ENCODE measurements at places on chromosomes 3 and 15.

DNA sequence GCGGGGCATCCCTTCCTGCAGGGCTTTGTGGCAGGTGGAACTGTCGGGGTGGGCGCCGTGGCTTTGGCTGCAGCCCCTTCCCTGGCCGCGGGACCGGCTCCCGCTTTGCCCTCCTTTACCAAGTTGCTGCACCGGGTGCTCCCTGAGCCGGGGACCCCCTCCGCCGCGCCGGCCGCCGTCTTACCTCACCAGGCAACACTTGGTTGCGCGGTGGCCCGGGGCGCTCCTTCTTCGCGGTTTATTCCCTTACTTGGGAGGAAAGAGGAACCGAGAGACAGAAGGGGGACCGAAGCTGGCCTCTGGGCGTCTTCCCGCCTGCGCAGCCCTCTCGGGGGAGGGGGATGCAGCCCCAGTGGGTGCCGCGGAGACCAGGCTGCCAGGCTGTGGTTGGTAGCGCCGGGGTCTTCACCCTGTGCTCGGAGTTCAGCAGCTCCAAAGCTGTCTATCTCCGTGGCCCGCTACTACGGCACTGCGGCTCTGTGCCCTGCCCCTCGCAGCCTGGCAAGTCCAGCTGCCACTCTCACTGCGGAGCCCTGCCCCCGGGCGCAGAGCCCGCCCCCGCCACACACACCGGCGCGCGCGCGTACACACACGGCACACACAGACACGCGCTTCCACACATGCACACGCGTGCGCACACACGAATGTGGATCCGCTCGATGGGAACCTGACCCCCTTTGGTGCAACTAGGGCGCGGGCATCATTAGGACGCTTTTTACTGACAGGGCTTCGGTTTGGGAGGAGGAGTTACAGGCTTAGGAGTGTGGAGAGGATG is at the start of gene DGKG:
Gene DGKG, minus strand, starts transcription at position 473 of the 775 bp plus-strand sequence. CDS start 41,775 bp downstream, outside the sequence.
- DNase-seq, result peak; percentile 78

- DNase-seq, result no peak
These were observed 7.7 kb downstream of the SUCLG2 start for GRCh38 chr3:67646586-67647234.

DNA sequence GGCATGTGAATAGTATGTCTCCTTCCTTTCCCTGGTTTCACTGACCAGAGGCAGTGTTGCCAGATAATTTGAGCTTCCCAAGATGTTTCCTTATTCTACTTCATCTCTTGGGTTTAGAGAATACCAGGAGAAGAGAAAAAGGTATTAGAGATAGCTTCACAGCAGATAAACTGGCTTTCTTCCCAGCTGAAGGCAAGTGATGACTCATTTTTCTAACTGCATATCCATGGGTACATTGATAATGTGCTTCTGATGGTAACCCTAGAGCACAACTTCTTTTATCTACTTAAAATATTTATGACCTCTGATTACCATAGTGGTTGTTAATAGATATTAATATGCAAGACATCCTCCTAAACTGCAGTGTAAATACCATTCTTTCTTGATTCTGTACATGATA is 34.6 kb upstream of the CMTM8 start:
- no peak for DNase-seq

DNA sequence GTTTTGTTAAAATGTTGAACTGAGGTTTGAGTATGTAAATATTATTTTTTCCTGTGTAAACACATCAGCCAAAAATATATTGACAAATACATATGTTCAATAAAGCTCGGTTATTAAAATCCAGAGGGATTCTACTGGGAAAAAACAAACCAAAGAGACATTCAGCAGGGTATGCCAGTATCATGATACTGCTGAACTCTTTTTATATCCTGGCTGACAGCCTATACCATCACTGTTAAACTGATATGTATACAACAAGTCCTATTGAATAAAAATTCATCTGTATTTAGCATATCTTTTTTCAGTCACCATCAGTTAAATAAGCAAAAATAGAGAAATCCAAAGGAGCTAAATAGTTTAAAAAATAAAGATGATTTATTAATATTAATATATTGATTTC is 71.6 kb upstream of the NEO1 start:
- DNase-seq, result no peak

GRCh38 chr3:5172018-5172417 is 15.5 kb upstream of the EDEM1 start:
- DNase-seq, result no peak

DNA sequence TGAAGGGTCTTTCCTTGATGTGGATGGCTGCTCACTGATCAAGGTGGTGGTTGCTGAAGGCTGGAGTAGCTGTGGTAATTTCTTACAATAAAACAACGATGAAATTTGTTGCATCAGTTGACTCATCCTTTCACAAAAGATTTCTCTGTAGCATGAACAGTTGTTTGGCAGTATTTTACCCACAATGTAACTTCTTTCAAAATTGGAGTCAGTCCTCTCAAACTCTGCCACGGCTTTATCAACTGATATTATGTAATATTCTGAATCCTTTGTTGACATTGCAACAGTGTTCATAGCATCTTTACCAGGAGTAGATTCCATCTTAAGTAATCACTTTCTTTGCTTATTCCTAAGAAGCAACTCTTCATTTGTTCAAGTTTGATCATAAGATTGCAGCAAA is 252.6 kb downstream of the UBE2E2 start:
- DNase-seq, result no peak

DNA sequence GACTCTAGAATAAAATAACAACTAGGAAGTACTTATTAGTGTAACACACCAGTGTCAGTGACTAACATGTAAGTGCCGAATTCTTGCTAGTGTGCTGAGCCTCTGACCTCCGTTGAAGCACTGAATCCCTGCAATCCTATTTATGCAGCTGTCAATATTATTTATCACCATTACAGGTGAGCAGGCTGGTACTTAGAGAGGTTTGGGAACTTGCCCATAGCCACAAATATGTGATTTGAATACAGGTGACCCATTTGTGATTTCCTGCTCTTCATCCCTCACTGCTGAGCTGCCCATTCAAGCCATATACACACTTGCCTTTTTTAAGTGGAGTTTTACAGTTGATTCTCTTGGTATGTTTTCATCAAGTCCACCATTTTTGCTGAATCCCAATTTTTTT is 12.2 kb downstream of the EIF4E3 start:
- peak; percentile 95 for DNase-seq

- DNase-seq, result peak; percentile 48
These were observed 536 bp downstream of the SNAPC5 start for GRCh38 chr15:66496951-66497501.

GRCh38 chr15:43969802-43970375 is 143.1 kb downstream of the WDR76 start:
- DNase-seq, result no peak

DNA sequence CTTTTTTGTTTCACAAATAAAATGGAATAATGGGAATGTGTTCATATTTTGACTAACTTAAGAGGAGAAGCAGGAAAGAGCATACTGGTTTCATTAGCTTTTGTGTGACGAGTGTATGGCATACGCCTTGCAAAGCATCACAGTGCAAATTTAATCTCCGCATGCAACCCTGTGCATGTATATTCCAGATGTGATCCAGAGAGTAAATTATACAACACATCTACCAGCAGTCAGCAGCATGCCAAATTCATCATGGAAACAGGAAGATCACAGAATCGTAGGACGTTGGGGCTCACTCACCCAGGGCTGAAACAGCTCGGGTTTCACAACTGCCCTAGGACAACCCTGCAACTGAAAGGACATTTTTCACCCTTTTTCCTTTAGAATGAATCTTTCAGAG is 53.4 kb downstream of the ADAMTS9 start:
- no peak for DNase-seq

DNA sequence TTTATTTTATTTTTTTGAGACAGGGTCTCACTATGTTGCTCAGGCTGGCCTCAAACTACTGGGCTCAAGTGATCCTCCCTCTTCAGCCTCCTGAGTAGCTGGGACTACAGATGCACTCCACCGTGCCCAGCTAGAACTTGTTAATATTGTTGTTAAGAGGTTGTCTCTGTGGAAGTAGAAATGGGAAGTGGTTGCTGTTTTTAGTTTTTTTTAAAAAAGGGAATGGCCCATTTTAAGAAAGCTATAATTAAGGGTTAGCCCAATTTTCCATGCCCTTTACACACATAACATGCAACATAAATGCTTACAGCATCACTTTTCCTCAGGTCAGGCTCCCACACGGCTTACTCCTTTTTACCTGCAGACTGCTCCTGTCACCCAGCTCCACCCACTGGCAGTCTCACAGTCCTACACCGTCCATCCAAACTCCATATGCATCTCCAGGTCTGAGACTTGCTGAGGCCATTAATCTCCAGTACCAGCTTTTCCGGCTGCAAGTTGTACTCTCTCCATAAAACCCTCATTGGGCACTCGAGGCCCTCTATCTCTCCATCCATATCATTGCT is 19.8 kb downstream of the MORC1 start:
- peak; percentile 15 for DNase-seq

- no peak for DNase-seq
These were observed 27.1 kb downstream of the SPSB4 start for GRCh38 chr3:141078200-141078599.

DNA sequence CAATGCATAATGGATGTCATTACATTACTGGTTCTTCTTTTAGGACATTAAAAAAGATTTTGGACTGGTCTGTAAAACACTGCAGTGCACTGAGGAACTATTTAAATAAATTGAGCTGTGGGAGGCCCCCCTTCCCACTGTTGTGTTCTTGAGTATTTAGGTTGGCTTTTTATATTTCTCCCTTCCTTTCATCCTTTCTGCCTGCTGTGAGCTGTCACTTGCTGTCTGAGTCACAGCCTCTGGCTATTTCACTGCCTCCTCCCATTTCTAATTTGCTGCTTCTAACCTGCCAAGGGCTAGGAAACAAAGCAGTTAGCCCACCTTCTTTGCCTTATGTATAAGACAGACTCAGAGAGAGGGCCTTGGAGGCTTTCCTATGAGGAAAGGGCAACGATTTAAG is 89.0 kb upstream of the FNDC3B start:
- no peak for DNase-seq

DNA sequence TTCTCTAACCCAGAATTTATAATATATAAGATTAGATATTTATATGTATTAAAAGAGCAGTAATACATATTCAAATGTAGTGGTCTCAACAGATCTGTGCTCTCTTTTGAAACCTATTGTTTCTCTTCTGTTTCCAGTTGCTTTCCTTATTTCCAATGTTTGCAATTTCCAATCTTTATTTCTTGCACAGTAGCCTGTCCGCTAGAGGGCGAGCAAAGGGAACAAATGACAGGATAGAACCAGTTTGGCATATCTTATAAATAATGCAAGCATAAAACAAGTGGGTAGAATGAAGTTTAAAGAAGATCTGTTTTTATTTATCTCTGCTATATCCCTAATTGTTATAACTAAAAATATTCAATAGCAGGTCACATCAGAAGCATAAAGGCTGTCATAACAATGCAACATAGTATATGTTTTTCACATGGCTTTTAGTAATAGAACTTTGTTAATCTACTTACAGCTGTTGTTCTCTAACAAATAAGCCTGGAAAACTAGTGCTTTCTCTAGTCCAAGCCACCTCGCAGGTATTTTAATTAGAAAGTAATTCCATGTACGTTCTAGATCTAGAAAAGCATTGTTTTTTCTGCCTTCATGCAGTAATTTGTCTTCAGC is 15.1 kb upstream of the TCAIM start:
- peak; percentile 51 for DNase-seq

- DNase-seq, result no peak
These were observed 315.0 kb upstream of the STAC start for GRCh38 chr3:36065321-36065720.

DNA sequence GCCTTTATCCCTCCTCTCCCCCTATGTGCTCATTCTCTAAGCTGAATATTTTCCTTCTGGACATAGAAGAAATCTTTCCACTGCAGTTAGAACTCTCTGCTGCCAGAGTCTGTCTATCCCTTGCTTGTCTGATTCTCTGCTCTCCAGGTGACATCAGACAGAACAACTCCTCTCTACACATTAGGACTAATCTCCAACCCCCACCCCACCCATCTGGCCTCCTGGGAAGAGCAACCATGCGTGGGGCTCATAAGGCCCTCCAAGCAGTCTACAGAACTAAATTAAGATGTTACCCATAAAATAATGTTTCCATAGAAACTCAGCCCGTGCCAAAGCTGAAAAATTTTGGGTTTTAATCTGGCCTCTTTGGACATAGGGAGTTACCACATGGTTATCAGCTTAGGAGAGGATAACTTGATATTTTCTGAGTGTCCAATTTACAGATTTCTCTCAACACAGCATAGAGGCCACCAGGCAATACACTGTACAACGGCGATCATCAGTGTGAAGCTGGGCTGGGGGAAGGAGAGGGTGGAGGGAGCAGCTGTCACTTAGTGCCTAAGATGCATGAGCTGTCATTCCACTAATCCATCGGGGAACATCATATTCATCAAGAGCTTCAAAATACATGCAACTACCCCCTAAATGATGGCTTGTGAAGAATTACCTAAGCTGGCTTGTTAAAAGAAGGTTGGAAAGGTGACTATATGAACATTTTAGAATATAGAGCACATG is 199.4 kb downstream of the CLSTN2 start:
- no peak for DNase-seq

GRCh38 chr15:73936181-73936580 is 9.9 kb downstream of the LOXL1 start:
- no peak for DNase-seq

- no peak for DNase-seq
These were observed 41.3 kb downstream of the ADAMTSL3 start for GRCh38 chr15:83695246-83695645.

DNA sequence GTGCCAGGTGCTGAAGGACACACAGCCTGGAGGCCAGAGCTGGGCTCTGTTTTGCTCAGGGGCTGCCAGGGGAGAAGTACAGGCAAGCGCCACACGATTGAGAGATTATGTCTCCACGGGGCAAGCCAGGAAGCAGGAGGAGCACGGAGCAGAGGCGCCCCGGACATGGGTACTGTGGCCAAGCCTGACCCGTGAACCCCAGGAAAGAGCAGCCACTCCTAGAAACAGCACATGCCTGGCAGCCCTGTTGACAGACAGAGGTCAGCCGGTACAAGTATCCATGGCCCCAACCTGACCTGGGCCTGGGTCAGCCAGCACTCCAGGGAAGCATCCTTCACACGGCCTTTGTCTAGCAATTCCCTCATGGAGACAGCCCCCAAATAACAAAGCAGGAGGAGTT is 89.4 kb downstream of the ADAMTS17 start:
- DNase-seq, result no peak

DNA sequence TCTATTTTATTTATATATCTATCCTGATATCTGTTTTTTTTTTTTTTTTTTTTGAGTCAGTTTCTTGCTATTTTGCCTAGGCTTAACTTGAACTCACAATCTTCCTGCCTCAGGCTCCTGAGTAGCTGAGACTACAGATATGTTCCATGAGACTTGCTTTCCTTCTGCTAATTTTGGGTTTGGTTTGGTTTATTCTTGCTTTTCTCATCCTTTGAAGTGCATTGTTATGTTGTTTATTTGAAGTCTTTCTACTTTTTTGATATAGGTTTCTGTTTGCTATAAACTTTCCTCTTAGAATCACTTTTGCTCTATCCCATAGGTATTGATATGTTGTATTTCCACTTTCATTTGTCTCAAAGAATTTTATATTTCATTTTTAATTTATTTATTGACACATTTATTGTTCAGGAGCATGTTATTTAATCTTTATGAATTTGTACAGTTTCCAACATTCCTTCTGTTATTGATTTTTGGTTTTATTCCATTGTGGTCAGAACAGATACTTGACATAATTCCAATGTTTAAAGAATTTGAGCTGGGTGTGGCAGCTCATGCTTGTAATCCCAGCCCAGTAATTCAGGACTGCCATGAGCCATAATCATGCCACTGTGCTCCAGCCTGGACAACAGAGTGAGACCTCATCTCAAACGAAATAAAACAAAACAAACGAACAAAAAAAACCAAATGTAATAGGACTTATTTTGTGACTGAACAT is 62.3 kb upstream of the PLSCR4 start:
- DNase-seq, result no peak

All from NCI-H1105 treated with DMSO at 0.1 percent for 48 hours (cell line).